ENCODE measurements at places on chromosomes 11 and 22.

DNA sequence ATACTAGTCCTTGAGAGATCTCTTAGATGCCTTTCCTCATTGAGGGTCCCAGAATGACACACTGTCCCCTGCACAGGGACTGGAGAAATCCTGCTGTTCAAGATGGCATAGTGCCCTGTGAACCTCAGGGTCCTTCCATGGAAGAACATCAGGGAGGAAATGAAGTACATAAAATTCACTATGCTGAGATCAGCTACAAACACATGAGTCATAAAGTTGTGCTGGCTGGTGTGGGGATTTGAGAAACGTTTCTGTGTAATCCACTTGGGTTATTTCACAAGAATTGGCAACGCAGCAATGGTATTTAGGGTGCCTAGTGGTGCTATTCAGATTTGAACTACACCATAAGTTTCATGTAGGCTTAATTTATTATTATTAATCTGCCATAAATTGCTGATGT is 174.4 kb downstream of the MAML2 start:
- DNase-seq, result no peak

- peak; percentile 65 for DNase-seq
Measured at GRCh38 chr11:68206211-68206610, 6.9 kb downstream of the KMT5B start.

DNA sequence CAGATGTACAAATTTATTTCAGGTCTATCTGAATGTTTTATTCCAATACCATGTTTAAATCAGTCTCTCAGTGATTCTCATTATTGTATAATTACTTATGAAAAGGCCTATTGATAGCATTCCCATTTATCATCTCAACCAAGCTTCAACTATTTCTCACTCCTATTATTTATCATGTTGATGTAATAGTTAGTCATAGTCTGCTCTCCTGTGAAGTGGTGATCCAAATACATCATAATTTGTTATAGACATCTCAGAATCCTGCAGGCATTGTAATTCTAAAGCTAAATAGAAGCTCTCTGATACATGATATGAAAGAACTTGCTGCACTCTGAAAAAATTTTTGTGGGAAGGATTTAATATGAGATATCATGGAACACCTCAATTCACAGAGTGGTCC is 21.8 kb upstream of the OR8G1 start:
- no peak for DNase-seq

GRCh38 chr11:69261116-69261515 is 32.8 kb upstream of the MYEOV start:
- no peak for DNase-seq

DNA sequence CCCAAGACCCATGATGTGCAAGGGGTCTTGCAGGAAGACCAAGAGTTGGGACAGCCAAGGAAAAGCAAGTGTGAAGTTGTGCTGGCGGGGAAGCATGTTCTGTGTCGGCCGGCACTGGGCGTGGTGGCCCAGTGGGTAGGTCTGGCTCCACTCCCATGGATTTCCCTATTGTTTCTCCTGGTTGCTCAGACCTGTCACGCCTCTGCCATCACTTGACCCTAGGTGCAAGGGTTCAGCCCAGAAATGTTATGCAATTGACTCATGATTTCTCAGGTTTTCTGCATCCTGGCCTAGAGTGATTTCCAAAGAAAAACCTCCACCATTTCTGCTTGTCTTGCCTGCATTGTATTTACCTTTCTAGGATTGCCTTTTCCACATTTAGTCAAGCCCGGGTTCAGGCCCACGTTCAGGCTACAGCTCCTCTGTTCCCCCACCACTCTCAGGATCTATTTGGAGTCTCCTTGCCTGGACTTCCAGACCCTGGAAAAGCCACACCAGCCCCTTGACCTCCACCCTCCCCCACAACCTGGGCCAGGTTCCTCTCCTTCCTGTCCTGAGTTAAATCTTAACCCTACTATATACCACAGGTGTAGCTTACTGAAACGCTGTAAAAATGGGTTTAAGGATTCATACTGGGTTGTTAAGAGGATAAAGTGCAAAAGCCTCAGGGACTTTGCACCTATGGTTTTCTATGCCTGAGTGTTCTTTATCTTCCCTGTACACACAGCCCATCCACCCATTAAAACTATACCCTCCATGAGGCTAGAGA is 17.5 kb upstream of the FOLR1 start:
- DNase-seq, result no peak

- DNase-seq, result no peak
Measured at GRCh38 chr11:92306966-92307510, 82.4 kb downstream of the FAT3 start.

GRCh38 chr11:119729951-119730613 is 1.1 kb upstream of the NECTIN1 start:
- peak; percentile 71 for DNase-seq

GRCh38 chr11:85742873-85743275 is 56.9 kb upstream of the CCDC89 start:
- DNase-seq, result no peak

DNA sequence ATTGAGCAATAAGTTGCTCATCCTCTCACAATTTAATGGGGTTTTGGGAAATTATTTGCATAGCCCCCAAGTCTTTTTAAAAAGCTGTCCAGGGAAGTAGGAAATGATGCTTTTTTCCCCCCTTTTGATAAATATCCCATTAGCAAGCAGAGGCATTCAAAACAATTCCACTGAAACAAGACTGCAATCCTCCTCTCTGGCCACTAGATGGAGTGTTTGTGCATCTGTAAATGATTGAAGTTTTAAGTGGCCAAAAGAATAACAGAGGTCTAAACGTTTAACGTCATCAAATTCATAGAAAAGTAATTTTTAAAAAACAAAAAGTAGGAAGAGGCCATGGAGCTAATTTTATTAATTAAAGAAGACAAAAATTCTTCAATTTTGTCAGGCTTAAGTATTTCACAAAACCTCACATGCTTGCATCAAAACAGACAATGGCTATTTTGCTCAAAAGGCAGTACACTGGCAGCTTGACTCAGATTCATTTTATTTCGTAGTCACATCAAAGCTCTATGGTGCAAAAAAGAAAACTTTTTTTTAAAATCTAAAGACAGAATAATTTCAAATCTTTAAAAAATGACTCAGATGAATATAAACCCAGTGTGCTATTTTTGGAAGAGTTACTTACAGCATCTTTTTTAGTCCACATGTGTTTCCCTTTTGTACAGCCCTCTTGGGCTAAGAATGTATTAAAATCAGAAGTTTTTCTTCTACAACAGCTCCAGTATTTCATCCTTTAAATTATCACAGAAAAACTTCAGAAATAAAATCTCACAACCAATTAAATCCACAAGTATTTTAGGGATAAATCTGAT is 17.8 kb downstream of the CHORDC1 start:
- no peak for DNase-seq

DNA sequence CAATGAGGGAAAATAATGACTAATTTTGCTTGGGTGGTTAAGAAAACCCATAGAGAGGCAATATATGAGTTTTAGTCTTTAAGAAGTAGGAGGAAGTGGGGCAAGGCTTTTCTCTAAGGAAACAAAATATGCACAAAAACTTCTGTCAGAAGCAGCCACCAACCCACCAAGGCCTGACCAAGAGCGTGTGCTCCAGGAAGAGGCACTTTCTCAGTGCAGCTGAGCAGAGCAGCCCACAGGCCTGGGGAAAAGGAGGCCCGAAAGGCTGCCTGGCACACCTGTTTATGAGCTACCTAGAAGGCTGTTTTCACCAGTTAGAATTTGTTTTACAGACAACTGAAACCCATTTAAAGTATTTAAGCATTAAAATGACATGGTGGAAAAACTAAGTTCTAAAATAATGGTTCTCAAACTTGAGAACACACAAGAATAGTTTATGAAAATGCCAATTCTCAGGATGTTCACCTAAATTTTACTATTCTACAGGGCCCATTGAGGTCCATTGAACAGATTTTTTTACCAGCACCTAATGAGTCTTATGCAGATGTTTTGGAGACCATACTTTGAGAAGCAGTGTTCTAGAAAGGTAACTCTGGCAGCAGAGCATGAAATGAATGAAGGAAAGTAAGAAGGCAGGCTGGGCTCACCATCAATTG is 160.5 kb upstream of the DDI1 start:
- no peak for DNase-seq

GRCh38 chr22:35661464-35661863 is 13.2 kb downstream of the APOL6 start:
- no peak for DNase-seq

DNA sequence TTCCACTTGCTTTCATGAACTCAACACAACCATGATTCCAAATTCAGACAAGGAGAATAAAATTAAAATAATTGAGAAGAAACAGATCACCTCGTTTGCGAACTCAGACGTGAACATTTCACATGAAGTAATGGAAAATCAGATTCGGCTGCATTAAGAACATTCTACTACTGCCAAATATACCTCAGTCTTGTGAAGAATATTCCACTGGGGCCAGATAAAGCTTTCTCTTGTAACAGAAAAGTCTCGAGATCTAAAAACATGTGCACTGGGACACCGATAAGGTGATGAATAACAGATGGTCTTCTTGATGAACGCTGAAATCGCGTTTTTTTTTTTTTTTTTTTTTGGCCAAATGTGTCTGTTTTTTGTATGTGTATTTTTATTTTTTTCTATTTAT is 761.1 kb downstream of the BRD1 start:
- no peak for DNase-seq

DNA sequence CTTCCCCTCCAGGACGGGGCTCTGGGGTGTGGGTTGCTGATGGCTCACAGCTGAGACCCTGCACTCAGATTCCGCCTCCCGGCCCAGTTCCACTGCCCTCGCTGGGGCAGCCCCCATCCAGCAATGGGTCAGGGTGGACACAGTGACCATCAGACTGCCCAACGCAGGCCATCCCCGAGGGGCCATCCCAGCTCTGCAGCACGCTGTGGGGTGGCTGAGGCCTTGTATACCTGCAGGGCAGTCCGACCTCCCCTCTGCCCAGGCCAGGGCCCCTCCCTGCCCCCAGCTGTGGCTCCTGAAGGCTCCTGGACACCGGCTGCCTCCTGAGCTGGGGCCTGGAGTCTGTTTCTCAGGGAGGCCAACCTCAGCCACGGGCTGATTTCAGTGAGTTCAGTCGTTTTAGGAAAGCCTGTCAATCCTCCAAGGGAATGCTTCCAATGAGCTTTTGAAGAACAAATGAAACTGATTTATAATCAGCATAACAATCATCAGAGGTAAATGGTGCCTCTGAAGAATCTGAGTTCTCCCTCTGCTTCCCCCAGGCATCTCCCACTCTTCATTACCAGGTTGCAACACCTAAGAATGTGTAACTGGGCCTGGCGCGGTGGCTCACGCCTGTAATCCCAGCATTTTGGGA is 95.1 kb downstream of the CELSR1 start:
- peak; percentile 29 for DNase-seq

- peak; percentile 76 for DNase-seq
Measured at GRCh38 chr22:48084041-48084728, 1321.7 kb downstream of the TBC1D22A start.

GRCh38 chr11:2564588-2565425 is 120.0 kb downstream of the KCNQ1 start:
- DNase-seq, result peak; percentile 17

DNA sequence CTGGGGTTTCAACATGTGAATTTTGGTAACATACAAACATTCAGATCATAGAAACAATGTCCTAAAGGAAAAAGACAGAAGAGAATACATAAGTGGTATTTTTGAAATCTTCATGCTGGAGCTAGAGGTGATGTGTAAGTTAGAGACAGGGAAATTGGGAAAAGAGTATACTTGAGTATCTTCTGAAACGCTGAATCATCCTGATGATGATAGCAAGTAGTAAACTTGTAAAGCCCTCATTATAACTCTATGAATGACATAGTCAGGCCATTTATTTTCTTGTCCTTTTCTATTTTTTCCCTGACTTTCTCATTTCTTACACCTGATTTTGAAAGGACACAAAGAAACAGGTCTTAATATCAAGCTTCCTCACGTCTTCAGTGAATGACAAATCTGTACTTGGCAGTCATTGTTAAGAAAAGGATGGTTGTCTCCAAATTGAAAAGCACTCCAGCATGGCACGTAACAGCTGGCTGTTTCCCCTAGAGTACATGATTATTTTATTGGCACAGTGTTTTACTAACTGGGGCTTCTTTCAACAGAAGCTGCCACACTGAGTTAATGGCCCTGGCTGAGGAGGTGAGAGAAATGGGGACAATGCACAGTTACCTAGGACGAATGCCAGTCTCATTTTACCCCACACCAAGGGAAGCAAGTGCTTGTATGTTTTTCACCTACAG is 140.7 kb upstream of the CTSC start:
- no peak for DNase-seq

- no peak for DNase-seq
Measured at GRCh38 chr11:1783725-1784529, 20.2 kb upstream of the CTSD start.

Measured in endodermal cell (in vitro differentiated cells).